Foreskin keratinocyte (primary cell): ENCODE measurements at places on chromosomes 4 and X. TPM values are rescaled to one million over a fixed set of nuclear protein-coding genes. Genes with fewer than 3 reads are reported as not detected.
A peak's percentile ranks its signal among the peaks of the same experiment; 100 is the strongest.

GRCh38 chrX:101415180-101416145, 7.4 kb downstream of the HNRNPH2 start:
- DNase-seq = peak; percentile 51

DNA sequence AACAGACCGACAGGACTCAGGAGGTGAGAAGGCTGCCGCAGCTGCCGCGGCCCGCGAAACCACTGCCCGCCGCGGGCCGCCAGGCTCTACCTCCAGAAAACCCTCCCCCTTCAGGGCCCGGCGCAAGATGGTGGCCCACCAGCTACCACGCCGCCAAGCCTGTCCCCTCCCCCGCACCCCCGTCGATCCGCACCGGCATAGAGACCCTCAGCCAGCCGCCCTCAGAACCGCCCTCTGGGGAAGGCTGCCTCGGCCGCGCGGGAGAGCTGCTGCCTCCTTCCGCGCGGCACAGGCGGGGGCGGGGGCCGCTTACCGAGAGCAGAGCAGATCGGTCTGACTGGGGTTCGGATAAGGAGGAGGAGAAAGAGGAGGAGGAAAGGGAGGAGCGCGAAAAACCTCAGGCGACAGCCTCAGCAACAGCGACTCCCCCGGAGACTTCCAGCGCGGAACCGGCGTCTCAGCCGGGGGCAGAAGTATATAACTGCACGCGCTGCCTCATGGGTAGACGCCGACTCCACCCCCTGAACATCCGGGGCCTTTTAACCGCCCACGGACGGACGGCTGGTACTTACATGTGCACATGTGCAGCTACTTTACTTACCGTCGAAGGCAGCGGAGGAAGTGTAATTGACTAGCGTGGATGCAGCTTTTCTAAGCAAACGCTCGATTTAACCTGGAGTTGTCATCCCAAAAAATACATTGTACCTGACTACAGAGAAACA, at the start of gene ZNF280C:
Gene ZNF280C, minus strand, starts transcription at position 451 of the 722 bp plus-strand sequence. CDS start 8,450 bp downstream, outside the sequence.
- peak; percentile 71 for DNase-seq

- DNase-seq = peak; percentile 87
Measured at GRCh38 chr4:158314756-158315487, 104.6 kb downstream of the TMEM144 start.

DNA sequence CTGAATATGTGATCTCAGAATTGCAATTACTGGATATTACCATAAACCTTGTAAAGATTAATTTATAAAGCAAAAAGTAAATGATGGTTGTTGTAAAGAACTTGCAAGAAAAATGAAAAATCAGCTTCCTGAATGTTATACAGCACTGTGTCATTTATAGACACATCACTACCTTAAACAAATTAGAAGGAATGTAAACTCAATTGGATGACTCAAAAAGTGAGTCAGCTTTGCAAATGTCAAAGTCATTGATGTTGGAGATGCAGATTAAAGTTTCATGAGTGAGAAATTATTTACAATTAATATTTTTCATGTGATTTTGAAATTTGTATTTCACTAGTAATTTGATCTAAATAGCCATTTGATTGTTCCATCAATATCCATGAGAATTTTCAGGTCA, 193.2 kb downstream of the RAPGEF2 start:
- peak; percentile 58 for DNase-seq

DNA sequence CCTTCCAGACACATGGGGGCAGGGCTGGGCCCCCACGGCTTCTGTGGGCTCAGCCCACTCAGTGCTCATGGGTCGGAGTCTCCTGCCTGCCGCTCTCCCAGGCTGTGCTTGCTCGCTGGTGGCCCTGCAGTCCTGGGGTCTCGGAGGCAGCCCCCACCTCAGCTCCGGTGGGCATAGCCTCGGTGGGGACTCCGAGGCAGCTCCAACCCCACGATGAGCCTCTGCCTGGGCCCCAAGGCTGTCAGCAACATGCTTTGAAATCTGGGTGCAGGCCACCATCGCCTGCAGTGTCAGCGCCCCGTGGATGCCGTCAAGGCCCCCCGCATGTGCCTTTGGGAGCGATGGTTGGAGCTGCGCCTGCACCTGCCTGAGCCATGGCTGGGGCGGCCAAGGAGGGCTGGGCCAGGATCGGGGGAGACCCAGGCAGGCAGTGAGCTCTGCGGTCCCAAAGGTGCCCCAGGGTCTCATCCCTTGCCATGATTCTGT, 30.2 kb upstream of the SPON2 start:
- no peak for DNase-seq

DNA sequence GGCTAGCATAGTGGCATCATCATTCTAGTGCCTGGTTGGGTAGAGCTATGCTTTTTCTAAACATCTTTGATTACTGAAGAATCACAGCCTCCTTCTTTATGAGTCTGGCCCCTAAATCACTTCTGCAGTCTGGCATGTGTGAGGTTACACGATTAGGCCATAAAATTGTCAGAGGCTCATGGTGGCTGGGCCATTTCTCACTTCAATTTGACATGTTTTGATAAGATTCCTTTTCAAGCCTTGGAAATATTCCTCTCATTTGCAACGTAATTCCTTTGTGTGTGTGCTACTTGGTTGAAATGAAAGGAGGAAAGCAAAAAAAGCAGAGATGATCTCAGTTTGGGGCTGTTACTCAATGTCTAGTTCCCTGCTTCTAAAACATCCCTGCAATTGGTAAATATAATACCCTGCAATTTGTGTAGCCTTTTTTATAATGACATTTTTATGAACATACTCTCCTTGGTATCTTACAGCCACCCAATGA, 6.2 kb downstream of the CCKAR start:
- no peak for DNase-seq

DNA sequence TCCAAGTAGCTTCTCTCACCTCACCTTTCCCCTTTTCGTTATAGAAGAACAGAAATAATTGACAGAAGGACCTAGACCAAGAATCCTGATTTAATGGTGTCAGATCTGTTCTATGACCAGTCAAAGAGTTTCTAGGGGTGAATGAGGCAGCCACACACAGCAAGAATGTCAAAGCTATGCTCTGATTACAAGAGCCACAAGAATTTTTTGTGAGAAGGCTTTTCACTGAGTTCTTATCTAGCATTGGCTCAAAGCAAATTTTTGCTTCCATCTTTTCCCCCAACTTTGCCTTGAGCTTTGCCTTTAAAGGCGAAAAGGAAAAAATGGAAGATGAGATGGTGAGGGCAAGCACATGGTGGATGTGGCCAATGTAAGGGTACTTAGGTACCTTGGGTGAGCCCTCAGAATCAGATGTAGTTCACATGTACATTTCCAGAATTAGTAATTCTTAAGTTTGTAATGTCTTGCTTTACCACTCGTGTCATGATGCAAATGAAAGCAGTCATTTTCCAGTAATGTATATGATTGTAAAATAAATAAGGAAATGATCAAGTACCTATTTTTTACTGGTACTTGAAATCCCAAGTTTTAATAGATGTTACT, 23.5 kb downstream of the FMR1 start:
- DNase-seq = no peak

DNA sequence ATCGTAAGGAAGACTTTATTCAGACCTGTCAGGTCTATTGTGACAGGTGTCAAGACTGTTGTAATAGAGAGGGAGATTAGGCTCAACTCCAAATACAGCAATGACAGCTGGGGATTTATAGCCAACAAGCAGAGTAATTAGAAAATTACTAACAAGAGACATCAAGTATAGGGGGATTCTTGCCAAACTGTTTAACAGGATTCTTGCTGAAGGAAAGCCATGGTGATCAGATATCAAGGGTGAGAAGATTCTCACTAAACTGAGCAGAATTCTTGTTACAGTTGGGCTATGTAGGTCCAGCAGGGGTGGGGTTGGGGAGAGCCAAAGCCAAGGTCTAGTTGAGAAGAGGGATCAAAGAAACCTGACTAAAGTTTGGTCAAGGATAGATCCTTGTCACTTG, 461.0 kb upstream of the GALNT7 start:
- DNase-seq = no peak

DNA sequence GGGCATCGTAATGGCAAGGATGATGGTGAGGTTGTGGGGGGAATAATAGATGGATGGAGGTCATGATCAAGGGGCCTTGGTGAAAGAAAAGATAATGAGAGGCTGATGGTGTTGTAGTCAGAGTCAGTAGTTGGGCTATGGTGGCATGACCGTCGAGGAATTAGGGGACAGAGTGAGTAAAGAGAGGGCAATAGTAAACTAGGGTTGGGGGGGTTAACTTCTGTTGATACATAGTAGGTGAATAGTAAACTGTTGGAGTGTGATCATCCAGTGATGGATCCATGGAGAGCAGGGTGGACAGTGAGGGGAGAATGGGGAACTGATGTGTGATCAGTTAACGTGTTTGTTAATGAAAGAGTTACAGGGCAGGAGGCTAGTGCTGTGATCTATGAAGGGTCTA, 920 bp downstream of the FTSJ1 start:
- DNase-seq = no peak

The ARHGAP36 gene
- not detected in 2 replicates for polyA plus RNA-seq

The FABP2 gene
- polyA plus RNA-seq = not detected in 2 replicates

The DUSP9 gene
- 1.2 and 1.4 TPM in 2 replicates for polyA plus RNA-seq

The CXCL11 gene
- 0.28 and 0.32 TPM in 2 replicates for polyA plus RNA-seq

The CFAP47 gene
- polyA plus RNA-seq = not detected in 2 replicates

The VCX gene
- not detected in 2 replicates for polyA plus RNA-seq
